ENCODE measurements at places on chromosomes 6 and 20.
A peak's percentile ranks its signal among the peaks of the same experiment; 100 is the strongest.

- DNase-seq = no peak
Measured at GRCh38 chr20:35750611-35751010, 8.6 kb upstream of the RBM39 start.

GRCh38 chr6:25217829-25218228, 61.3 kb upstream of the CARMIL1 start:
- no peak for DNase-seq

DNA sequence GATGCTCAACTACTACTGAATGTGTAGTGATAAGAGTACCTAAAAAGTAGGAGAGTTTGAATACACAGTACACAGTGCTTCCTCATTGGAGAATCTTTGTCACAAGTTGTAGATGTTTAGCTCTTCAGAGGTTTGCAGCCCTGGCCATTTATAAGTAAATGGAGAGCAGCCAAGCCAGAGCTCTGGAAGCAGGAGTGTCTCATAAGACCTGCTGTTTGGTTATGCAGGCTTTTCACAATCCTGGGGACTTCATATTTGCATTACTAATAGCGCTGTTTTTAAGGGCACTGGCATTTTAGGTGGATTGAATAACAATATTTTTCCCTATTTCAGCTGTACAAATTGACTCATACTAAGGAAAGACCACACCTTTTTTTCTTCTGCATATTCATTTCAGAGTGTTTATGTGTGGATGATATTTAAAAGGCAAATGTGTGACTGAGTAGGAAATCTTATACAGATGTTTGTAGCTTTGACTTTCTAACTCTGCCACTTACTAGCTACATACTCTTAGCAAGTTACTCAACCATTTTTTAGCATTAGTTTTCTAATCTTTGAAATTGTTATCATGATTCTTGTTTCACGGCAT, 730.5 kb upstream of the MAP3K7 start:
- no peak for DNase-seq

DNA sequence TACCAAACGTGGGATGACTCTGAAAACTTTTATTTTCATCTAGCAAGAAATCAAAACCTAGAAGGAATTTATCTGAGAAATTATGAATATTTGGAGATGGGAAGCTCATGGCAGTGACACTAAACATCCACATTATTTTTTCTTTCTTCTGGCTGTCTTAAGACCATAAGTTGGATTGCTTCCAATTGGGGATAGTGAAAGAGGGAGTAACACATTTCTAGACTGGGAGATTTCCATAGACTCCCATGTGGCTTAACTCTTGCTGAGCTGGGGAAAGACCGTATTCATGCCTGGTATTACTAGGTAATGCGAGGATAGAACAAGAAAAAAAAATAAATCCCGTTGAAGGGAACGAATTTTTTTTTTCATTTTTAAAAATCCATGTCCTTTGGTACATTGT, 120.0 kb downstream of the UTRN start:
- DNase-seq = no peak

GRCh38 chr20:17957505-17958363, 10.9 kb downstream of the SNX5 start:
- no peak for DNase-seq

DNA sequence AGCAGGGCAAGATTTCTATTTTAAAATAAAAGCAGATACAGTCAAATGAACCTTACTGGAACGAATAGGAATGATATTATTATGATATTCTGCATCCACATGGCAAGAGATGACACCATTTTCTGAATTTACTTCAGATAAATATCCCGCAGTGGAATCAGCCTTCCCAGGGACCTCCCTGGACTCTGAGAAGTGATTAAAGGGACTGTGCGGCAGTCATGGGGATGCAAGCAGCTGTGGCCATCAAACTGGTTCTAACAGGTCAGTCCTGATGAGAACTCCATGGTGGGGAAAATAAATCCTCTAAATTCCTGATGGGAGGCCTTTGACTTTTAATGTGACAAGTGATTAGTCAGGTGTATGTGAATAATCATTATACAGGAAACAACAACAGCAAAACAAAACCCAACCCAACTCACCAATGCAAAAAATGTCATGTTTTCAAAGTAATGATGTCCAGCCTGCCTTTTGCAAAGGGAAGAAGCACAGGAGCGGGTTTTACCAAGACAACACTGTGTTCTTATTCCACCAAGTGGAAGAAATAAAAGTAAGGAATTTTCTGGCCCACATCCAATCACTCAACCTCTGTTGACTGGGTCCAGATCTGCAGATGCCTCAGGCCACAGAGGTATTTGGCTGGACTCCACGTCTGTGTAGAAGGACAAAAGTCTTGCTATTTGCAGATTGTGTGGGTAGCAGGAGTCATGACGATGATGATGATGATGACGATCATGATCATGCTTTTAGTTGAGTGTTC, 61.9 kb upstream of the CITED2 start:
- no peak for DNase-seq

DNA sequence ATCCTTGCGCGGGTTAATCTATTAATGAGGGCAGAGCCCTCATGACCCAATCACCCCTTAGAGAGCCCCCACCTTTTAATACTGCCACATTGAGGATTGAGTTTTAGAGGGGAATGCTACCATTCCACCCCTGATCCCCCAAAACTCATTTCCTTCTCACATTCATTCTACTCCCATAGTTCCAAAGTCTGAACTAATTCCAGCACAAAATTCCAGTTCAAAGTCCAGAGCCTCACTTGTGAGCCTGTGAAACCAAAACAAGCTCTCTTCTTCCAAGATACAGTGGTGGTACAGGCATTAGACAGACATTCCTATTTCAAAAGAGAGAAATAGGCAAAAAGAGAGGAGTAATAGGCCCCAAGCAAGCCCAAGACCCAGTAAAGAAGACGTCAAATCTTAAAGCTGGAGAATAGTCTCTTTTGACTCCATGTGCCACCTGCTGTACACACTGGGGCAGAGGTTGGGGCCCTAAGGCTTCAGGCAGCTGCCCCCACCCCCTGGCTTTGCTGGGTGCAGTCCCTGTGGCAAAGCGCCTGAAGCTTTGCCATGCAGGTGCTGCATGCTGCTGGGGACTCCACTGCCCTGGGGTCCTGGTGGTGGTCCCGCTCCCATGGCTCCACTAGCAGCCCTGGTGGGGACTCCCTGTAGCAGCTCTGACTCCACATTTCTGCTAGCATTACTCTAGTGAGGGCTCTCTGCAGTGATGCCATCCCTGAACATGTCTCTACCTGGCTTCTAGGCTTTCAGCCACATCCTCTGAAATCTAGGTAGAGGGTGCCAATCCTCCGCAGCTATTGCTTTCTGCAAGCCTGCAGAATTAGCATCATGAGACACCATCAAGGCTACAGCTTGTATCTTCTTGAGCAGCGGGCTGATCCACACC, 41.3 kb downstream of the RSPH3 start:
- no peak for DNase-seq

- DNase-seq = peak; percentile 3
Measured at GRCh38 chr6:61711849-61712248, 574.2 kb downstream of the KHDRBS2 start.

GRCh38 chr6:46010771-46011170, 4.9 kb downstream of the CLIC5 start:
- DNase-seq = no peak

- DNase-seq = no peak
Measured at GRCh38 chr6:7905416-7905815, 5.2 kb downstream of the TXNDC5 start.

DNA sequence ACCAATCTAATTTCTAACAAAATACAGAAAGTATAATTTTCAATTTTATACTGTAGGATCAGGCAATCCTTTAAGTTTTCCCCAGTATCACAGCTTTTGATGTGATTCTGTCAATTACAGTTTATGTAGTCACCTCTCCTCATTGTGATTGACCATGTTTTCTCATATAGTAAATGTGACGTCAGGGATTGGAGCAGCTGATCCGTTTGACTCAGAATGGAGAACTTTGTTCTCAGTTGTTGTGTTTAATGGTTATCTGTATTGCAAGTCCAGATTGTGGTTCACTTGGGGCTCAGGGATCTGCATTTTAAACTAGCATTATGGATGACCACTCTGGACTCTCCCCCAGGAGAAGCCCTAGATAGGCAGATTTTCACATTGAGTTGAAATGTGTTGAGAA, 90.6 kb downstream of the DNAH8 start:
- no peak for DNase-seq

DNA sequence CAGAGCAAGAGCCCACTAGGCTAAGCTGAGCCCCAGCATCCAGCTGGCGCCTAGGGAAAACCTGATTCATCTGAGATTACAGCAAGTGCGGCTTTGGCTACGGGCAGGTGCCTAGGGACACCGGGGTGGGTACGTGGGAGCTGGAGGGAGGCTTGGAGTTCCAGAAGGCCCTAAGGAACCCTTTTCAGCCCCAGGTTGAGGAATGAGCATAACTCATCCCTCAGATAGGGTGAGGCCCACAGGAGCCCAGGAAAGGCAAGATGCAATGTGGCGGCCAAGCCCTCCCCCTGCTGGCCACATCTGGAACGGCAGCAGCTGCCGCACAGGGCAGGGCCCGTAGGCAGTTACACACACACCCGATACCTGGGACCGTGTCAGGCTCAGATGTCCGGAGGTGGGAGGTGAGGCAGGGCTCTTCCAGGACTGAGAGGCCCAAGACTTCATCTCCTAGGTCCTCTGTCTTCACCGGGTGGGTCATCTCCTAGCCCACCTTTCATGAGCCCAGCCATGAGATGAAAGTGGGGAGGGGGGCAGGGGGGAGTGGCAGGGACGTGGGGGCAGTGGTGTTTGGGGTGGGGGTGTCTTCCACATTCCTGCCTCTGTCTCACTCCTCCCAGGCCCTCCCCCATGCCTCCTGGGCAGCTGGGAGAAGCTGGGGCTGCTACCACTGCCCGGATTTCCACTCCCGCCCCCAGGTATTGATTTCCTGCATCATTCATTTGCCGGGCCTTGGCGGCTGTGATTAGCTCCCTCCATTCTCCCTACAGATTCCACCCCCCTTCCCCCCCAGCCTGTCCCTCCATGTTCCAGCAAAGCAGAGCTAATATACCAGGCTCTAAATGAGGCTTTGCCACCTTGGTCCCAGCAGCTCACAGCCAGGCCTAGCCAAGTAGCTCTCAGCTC, 5.5 kb downstream of the MDGA1 start:
- peak; percentile 76 for DNase-seq

DNA sequence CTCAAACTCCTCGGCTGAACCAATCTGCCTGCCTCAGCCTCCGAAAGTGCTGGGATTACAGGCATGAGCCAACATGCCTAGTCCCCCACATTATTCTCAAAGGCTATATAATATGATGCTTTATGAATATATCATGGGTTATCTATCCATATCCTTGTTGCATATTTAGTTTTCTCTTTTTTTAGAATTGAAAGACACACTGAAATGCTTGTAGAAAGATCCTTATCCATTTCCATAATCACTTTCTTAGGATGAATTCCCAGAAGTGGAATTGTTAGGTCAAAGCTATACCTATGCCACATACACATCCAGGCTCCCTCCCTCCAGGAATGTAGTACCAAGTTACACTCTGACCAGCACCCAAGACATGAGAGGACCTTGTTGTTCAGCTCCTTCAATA, 2.5 kb upstream of the ARFGEF3 start:
- no peak for DNase-seq

DNA sequence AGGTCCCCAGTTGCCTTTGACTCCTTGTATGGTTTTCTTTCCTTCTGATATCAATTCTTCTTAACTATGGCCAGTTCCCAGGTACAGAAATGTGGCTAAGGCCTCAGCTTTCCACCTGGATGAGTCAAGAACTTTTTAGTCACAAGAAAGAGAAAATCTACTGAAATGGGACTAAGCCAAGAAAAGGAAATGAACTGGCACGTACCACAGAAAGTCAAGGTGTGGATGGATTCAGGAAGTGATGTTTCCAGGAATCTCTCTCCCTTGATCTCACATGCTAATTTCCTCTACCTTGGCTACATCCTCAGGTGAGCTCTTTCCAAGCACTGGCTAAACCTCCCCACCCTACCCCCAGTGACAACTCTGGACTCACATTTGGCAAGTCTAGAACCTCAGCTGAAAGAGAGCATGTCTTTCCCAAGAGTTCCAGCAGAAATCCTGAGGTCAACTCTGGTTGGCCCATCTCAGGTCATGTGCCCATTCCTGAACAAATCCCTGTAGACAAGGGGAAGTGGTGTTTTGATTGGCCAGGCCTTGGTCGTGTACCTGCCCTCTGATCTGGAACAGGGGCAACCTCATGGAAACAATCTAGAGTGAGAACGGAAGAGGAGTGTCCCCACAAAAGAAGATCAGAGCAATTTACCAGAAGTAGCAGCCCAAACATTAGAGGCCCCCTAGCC, 205.3 kb downstream of the NFATC2 start:
- DNase-seq = no peak

DNA sequence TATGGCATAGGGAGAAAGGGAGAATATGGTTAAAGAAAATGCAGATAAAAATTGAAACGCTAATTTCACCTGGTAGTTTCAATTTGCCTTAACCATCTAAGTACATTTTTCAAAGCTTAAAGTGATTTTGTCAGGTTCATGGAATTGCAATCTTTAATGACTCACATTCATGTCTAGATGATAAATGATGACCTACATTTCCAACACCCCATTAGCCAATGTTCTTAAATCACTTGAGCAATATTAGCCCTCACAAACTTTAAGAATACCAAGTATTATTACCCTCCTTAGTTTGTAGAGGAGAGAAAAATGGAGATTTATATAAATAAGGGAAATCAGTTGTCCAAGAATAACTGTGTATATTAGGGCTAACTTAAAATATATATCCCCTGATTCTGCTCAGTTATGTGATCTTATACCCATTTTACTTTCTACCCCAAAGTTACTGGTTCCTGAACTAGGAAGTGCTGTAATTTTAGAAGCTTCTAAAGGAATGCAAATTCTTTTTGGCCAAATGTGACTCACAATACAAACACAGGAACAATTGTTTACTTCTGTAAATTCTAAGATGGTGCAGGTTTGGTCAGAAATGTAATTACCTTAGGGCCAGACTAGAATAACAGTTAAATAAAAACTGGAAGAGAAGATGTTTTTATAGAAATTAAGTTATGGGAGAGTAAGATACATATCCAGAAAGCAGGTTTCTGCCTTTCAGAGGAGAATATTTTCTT, 34.5 kb downstream of the TPBG start:
- DNase-seq = peak; percentile 9

DNA sequence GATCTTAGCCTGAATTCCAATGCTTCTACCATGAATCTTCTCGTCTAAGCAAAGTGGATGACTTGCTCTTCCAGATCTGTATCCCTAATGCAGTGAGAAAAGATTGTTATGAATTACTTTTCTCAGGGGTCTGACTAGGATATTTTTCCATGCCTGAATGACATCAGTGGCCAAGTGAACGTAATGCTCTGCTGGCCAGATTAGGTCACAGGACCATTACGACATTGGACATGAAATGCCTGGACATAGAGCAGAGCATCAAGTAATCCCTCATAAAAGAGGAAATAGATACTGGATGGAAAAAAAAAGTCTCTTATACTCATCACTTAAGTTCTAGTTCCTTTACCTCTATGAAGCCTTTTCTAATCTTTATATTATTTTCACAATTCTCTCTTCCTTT, 12.1 kb upstream of the THEMIS start:
- DNase-seq = no peak

GRCh38 chr6:169269180-169270076, 15.8 kb upstream of the THBS2 start:
- no peak for DNase-seq

DNA sequence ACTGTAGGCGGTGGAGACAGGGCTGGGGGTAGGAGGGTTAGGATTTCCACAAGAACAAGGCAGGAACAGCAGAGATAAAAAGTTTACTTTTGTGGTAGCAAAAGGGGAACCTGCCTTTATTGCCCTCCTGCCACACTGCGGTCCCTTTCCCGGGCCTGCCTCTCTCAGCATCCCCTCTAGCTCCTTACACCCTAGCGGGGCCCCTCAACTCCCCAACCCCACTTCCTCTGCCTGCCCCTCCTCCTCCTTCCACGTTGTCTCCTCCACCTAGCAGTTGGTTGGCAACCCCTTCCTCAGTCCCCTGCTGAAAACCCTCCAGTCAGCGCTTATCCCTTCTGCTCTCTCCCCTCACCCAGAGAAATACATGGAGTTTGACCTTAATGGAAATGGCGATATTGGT, 714 bp downstream of the AIF1 start:
- DNase-seq = no peak

Data from DMS53 (cell line).